Skeletal muscle cell (primary cell): ENCODE measurements at places on chromosomes 2 and 18.

DNA sequence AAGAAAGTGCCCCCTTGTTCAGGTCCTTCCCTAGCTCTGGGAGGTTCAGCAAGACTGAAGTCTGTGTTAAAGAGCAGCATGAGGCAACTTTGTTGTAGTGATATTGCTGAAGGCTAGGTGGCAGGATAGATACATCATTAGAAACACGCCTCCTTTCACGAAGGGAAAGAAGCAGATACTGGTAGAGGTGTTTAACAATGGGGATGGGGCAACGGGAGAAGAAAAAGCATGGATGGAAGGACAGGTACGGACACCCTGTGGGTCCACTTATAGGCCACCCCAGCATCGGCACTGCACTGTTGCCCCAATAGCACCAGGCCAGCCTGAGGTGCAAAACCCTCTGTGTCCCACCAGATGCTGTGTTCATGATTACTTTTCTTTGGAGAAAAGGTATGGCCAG is 3.5 kb upstream of the IGFBP5 start:
- no peak for DNase-seq

DNA sequence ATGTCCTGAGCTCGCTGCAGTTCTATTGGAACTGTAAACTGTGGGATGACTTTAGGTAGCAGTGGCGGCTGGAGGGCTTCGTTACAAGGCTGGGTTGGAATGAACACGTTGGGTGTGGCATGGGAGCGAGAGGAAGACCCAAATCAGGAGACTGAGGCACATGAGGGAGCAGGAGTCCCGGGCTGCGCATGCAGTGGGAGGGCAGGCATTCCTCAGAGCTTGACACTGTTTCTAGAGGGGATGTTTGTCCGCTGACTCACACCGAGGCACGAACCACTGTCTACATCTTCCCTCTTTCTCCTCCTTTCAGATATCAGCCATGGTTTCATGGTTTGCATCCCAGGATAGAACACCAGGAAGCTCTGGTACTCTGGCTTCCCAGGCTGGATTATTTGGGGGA is 40.6 kb upstream of the LAMA1 start:
- peak; percentile 23 for DNase-seq

DNA sequence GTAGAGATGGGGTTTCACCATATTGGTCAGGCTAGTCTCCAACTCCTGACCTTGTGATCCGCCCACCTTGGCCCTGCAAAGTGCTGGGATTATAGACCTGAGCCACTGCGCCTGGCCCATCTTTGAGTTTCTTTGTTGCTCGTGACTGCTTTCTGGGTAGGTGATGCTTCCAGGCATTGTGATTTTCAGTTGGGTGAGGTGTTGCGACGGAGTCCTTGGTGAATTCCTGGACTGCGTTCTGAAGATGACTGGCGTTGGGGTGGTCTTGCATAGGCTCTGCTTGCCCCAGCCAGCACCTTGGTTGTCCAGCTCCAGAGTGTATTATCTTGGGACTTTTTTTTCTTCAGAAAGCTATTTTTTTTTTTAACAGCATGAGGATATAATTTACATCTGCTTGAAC is 103.4 kb downstream of the DCDC2C start:
- DNase-seq, result no peak

- no peak for DNase-seq
Measured at GRCh38 chr18:62693659-62694058, 21.7 kb upstream of the PHLPP1 start.

DNA sequence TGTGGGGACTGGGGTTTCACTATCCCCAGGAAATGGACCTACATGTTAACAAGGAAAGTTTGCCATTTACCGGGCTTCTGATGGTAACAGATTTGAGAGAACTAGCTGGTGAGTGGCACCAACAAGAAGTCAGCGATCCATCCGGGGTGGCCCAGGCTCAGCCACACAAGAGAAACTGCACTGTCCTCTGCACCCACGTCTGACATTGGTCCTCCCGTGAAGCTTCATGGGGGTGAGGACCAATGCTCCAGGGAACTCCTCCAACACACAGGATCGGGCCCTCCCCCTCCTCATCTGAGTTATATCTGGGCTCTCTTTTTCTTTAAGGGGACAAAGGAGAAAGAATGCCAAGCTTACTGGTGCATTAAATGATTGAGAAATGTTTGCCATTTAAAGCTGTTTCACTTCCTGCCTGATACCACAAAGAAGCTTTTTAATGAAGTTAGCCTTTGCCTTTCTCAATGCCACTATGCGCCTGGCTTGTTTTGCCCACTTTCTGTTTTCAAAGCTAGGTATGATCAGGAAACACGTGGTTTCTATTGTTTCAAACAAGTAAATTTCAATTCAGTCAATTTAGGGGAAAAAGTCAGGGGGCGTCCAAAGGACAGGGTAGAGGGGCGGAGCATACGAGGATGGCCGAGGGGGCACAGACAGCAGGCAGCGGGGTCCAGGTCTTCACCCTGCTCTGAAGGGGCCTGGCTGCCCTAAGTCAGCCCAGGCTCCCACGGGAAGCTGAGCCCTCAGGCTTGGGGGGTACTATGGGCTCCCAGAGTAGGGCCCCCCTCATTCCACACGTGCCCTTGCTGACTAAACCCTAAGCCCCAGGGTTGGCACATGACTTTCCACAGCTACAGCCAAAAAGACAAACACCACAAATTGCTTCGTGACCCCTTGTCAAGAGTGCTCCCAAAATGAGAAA is 204.0 kb upstream of the ID2 start:
- DNase-seq, result no peak

DNA sequence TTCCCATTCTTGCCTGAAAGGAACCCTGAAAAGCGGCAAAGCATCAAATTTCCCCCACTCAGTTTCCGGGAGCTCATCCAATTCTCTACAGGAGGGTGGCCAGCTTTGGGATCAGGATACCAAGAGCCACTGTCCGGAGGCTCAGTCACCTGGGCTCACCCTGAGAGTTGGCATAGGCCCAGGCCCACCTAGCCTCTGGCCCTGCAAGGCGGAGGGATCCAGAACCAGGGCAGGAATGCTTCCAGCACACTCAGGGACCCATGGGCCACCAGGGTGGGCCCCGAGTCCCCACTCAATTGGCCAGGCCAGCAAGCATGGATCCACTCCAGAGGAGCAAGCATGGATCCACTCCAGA is 432.9 kb upstream of the MYT1L start:
- DNase-seq, result no peak

- no peak for DNase-seq
Measured at GRCh38 chr2:44934038-44934982, 7.2 kb upstream of the SIX3 start.

- DNase-seq, result no peak
Measured at GRCh38 chr2:15666861-15667808, 75.5 kb downstream of the DDX1 start.

DNA sequence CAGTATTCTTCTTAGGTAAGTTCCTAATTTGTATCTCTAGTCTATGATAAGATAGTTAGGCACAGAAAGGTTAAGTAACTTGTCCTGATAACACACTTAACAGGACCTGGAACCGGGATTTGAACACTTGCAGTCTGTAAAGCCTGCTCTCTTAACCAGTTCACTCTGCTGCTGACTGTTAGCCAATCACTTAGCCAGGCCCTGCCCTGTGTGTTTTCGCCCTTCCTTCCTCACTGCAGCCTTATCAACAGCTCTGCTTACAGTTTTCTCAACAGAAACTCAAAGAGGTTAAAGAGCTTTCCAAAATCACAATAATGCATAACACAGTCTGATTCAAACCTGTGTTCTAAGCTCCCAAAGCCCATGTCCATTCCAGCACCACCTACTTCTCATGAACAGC is 151.7 kb downstream of the TRABD2A start:
- no peak for DNase-seq

GRCh38 chr18:59575995-59576394 is 121.2 kb downstream of the CCBE1 start:
- no peak for DNase-seq

DNA sequence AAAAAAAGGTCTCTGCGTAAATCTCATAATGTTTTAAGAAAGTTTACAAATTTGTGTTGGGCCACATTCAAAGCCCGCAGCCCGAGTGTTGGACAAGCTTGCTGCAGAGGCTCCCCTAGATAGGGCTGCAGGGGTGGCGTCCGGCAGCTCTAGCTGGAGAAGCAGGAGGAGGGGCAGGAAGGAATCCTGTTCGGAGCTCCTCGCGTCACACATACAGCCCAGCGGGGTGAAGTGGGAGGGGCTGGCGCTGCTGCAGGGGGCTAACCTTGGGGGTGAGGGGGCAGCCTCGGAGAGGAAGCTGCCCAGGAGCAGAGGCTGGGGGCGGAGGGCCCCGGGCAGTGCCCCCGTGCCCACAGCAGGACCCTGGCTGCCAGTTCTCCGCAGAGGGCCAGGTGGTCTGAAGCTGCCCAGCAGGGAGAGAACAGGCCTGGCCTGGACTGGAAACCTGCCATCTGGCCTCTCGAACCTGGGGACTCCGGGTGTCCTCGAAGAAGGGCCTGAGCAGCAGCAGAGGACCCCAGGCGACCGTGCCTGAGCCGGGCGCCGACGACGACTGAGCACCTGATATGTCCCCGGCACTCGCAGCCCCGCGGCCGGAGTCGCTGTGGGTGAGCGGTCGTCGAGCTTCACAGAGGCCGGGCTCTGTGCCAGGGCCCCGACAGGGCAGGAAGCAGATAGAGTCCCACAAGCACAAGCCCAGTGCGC is 2.6 kb upstream of the GPR35 start:
- no peak for DNase-seq

GRCh38 chr2:38485734-38486133 is 108.7 kb upstream of the ATL2 start:
- no peak for DNase-seq

- DNase-seq, result no peak
Measured at GRCh38 chr2:240929364-240930095, 23.4 kb downstream of the CROCC2 start.

- DNase-seq, result no peak
Measured at GRCh38 chr18:49704334-49704733, 109.0 kb downstream of the ACAA2 start.

DNA sequence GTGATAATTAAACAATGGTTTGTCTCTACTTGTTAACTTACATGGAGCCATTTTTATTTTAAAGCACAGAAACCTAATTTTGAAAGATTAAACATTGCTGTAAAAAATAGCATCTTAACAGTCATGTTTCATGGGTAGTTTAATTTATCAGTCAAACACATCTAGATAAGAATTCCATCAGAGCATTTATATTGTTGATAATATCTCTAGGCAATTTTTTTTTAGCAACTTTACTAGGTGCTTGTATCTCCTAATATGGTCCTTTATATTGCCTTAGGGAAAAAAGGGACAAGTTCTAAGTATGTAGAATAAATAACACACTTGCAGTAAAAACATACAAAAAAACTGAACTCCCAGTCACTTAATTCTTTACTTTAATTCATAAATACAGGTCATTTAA is 863 bp downstream of the CSRNP3 start:
- DNase-seq, result no peak

- DNase-seq, result no peak
Measured at GRCh38 chr2:135818937-135819610, 17.9 kb downstream of the LCT start.

GRCh38 chr2:86778957-86779356 is 11.8 kb downstream of the CD8A start:
- no peak for DNase-seq

DNA sequence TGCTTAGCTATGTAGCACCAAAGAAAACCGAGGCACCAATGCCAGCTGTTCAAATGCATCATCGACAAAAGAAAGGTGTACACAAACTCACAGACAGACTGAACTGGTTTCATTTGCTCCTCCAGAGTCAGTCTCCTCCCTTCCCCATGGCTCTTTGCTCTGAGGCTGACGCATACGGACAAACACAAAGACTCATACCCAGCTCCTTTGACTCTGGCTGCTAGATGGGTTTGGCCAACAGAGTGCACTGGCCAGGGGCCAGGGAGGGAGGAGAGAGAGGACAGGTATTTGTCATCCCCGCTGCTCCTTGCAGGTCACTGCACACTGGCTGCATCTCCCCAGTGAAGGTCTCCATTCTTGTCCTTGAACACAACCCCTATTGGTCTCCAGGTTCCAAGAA is 40.7 kb downstream of the DNER start:
- DNase-seq, result no peak

DNA sequence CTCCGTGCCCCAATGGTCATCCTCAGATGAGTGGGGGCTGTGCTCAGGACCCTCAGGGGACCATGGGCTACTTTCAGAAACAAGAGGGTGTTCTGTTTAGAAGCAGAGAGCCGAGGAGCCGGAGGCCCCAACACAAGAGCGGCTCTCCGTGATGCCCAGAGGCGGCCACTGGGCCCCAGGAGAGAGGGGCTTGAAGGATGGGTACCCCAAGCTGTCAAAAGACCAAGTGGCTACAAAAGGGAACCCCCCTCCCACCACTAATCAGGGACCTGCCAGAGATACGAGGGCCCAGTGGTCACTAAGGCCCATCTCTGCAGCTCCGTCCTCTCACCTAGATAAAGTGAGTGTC is 93.6 kb downstream of the HDAC4 start:
- DNase-seq, result no peak

DNA sequence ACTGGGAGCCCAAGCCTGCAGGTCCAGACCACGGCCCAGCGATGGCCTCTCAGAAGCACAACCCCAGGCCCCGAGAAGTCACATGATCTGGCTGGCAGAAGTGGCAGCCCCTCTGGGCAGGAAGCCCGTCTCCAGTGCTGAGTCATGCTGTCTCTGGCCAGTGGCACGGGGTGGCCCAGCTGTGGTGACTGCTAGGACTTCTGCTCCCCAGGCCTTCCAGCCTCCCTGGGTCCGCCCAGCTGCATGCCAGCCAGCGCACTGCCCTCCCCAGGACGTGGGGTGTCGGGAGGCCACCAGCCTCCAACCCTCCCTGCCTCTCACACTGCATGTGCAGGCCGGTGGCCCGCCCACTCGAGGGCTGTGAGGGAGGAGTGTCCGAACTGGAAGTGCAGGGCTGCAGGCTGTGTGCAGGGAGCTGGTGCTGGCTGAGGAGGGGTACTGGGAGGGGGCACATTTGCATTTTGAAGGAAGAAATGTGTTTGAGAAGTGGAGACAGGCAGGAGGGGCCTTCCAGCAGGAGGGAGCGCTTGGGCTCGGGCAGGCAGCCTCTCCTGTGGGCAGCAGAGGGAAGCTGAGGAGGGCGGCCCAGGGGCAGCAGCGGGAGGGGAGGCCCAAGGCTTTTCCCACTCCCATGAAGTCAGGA is 17.0 kb upstream of the HPCAL1 start:
- DNase-seq, result no peak

- DNase-seq, result no peak
Measured at GRCh38 chr18:26723981-26724380, 141.5 kb downstream of the AQP4 start.

- DNase-seq, result no peak
Measured at GRCh38 chr2:177383935-177384334, 8.6 kb upstream of the AGPS start.

GRCh38 chr2:2101924-2102323 is 229.2 kb downstream of the MYT1L start:
- no peak for DNase-seq

DNA sequence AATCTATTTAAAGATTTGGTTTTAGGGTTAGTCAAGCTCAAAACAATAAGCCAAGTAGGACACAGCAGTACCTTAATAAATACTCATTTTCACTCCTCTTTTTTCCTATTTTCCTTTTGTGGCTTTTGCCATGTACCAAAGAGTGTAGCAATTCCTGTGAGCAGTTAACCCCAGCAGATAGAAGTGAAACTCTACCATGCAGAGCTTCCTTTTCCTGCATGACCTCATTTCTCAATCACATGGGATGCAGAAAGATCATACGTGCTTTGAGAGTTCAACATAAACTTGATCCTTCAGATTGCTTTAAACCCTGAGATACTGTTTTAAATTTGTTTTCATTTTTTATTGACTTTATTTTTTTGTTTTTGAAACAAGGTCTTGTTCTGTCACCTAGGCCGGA is 99.1 kb upstream of the ARHGAP15 start:
- DNase-seq, result peak; percentile 4
